ELR (cell line): ENCODE measurements at places on chromosomes 16 and 17.

- peak; percentile 75 for DNase-seq
These were observed 70.9 kb downstream of the CNGB1 start for GRCh38 chr16:57899771-57900661.

GRCh38 chr17:44236444-44236991 lies 17.0 kb upstream of the UBTF start:
- no peak for DNase-seq

DNA sequence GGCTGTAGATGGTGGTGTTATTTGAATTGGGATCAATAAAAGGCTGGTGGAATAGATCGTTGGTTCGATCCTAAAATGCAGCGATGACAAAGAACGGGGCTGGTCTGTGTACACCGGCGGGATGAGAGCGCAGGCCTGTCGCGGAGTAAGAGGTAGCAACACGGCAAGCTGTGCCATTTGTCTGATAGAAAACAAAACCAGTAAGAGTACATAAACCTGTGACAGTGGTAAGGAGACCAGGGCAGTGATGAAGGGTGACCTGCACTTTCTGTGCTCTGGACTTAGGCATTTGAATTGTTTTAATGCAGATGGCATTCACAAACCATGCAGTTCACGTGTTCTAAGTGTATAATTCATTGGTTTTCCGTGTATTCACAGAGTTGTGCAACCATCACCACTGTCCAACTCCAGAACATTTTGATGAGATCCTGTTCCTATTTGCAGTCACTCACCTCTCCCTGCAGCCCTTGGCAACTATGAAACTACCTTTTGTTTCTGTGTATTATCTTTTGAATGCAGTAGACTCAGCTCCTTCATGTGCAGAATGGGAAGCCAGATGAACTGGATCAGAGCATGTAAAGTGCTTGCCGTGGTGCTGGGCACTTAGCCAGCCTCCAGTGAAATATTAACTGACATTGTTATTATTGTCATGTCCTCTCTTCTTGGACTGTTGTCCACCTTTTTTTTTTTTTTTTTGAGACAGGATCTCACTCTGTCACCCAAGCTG lies 286.1 kb downstream of the SNX29 start:
- DNase-seq, result no peak

DNA sequence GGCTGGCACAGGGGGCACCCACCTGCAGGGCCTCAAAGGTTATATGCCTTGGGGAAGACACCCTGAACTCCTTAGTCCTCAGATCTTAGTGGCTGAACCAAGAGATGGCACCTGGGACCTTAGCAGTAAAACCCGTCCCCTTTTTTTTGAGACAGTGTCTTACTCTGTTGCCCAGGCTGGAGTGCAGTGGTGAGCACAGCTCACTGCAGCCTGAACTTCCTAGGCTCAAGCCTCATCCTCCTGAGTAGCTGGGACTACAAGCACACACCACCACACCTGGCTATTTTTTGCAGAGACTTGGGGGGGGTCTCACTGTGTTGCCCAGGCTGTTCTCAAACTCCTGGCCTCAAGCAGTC lies 237.2 kb downstream of the MRTFB start:
- peak; percentile 14 for DNase-seq

- DNase-seq, result peak; percentile 53
These were observed 4.7 kb upstream of the IL17C start for GRCh38 chr16:88633684-88634140.

DNA sequence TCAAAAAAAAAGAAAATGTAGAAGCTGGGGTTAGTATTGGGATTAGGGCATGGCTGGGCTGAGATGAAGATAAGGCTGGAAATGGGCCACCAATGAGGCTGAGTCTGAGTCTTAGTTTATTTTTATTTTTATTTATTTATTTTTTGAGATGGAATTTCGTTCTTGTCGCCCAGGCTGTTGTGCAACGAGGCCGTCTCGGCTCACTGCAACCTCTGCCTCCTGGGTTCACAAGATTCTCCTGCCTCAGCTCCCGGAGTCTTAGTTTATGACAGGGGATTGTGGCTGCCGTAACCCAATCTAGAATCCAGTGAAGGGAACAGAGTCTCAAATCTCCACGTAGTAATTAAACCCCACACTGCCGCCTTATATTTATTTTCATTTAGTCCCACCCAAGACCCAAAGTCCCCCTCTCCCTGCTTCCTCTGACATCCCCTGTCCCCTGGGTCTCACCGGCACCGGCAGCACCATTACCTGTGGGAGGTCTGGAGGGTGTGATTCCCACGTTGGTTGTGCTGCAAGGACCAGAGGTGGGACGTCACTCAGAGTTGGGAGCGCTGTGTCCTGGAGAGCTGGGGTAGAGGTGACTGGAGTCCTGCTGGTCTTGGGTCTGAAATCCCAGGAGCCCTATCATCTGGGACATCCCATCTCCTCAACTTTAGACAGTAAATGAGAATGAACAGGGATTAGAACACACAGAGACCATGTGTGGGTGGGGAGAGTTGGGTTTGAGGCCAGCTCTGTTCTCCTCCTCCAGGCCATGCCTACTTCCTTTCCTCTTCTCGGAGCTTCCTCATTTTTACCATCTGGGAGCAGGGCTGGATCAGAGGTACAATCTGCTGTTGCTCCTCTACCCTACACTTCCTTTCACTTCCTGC lies at the start of gene CLEC10A:
TSS of gene CLEC10A (minus strand) at position 671 of the 875 bp plus-strand sequence. CDS start 1,439 bp downstream, outside the sequence.
- no peak for DNase-seq

DNA sequence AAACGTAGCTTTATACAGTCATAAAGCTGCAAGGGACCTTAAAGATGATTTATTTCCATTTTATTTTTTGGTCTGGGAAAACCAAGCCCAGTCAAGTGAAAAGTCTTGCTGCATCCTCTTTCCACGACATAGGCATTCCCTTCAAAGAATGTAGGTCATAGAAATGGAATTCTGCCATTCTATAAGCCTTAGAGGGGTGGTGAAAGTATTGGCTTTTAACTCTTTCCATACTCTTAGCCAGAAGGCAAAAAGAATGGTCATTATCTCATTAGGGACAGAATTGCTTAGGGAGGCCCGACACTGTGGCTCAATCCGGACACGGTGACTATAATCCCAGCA lies 7.9 kb upstream of the MSL1 start:
- DNase-seq, result peak; percentile 73

DNA sequence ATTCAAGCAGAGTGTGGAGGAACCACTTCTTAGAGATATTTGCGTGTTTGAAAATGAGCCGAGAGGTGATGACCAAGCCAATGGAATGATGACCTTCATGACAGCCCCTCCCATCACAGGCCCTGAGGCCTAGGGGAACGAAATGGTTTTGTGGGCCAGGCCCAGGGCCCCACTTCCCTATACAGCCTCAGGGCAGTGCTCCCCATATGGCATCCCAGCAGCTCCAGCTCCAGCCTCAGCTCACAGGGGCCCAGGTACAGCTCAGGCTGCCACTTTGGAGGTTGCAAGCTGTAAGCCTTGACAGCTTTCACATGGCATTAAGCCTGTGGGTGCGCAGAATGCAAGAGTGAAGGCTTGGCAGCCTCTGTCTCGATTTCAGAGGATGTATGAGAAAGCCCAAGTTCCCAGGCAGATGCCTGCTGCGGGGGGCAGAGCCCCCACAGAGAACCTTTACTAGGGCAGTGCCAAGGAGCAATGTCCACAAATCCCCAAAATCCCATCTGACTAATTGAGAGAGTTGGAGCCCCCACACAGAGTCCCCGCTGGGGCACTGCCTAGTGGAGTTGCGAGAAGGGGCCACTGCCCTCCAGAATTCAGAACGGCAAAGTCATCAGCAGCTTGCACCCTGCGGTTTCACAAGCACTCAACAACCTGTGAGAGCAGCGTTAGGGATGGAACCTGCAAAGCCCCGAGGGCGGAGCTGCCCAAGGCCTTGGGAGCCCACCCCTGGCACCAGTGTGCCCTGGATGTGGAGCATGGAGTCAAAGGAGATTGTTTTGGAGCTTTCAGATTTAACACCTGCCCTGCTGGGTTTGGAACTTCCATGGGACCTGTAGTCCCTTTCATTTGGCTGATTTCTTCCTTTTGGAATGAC lies 21.2 kb downstream of the CHMP6 start:
- no peak for DNase-seq

DNA sequence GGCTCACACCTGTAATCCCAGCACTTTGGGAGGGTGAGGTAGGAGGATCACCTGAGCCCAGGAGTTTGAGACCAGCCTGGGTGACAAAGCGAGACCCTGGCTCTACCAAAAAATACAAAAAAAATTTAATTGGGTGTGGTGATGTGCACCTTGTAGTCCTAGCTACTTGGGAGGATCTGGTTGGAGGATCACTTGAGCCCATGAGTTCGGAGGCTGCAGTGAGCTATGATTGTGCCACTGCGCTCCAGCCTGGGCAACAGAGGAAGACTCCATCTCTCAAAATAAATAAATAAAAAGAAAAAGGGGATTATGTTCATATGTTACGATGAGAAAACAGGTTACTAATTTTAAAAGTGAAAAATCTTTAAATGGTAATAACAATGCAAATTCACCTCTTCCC lies 996 bp downstream of the MLKL start:
- no peak for DNase-seq

GRCh38 chr16:15950161-15950854 lies 892 bp downstream of the ABCC1 start:
- DNase-seq, result peak; percentile 51

DNA sequence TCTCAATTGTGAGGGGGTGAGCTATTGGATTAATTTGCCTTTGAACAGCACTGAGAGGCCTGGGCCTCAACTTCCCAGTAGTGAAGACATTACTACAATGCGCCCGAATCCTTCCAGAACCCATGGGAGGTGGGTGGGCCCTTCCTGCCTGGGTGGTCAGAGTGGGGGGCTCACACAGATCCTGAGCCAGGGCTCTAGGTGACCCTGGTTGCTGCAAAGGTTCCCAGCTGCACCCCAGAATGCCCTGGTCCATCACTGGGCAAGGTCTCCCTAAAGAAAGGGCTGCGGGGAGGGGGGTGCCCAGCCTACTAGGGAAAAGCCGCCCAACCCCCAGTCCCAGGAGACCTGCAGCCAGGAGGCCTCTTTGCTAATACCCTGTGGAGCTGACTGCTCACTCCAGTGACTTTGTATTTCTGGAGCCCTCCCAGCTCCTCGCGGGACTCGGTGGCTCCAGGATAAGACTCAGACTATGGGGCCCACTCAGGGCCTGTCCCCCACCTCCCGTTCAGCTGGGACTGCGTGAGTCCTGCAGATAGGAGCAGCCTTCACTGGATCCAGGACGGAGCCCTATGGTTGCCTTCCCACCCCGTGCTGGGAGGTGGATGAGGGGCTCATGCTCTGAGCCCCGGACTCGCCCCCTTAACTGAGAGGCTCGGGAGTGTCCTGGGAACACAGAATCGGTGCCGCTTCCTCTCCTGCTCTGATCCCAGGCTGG lies 40.2 kb downstream of the SLC7A5 start:
- no peak for DNase-seq

DNA sequence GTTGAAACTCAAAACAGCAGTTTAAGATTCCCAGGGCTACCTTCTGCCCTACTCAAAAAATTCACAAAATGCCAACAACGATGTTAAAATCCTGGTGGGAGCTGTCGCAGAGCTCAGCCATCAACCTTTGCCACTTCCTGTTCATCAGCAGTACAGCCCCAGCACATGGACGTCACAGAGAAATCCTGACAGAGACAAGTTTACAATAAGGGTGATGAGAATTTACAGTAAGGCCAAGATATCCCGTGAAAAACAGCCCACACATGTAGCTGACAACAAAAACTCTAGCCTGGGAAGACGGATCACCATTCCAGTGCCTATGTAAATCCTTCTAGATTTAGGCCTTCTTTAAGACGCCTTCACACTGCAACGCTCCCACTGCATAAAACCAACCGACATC lies 18.8 kb downstream of the USP22 start:
- DNase-seq, result no peak
